ENCODE measurements at places on chromosomes 3 and 15.
A peak's percentile ranks its signal among the peaks of the same experiment; 100 is the strongest.

- no peak for DNase-seq
These were observed 9.7 kb downstream of the TTC23 start for GRCh38 chr15:99239545-99240198.

GRCh38 chr15:100018191-100018590 lies 285.0 kb upstream of the LYSMD4 start:
- no peak for DNase-seq

DNA sequence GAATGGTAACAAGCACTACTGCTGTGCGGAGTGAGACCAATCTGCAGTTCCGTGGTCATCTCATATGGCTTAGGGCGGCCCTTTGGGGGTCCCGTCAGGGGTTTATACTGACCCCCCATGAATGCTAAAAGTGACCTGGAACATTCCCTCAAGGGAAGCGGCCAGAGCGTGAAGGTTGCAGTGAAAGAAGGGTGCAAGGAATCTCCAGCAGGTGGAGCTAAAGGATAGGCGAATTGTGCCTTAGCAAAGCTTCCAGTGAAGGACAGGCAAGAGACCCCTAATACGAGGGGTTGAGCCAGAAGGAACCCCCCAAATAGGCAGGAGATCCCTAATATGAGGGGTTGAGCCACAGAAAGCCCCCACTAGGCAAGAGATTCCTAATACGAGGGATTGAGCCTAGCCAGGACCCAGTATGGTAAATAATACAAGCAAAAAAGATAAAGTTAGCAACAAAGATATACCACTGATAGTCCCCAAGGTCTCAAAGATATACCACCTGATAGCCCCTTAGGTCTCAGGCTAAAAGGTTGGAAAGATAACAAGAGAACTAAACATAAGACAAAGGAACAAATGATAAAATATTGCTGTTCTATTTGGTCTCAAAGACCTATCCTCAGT lies 32.8 kb downstream of the ZNF589 start:
- peak; percentile 68 for DNase-seq

- no peak for DNase-seq
These were observed 72.7 kb downstream of the DTWD1 start for GRCh38 chr15:49693498-49693897.

GRCh38 chr3:12922306-12922705 lies 80.9 kb upstream of the RPL32 start:
- no peak for DNase-seq

GRCh38 chr3:43734685-43735084 lies 43.9 kb downstream of the ABHD5 start:
- no peak for DNase-seq

- no peak for DNase-seq
These were observed 16.0 kb downstream of the NEK10 start for GRCh38 chr3:27353221-27353620.

- DNase-seq = no peak
These were observed 61.6 kb downstream of the IGSF11 start for GRCh38 chr3:118973050-118973449.

GRCh38 chr3:119120480-119120879 lies 25.5 kb upstream of the TEX55 start:
- DNase-seq = no peak

- DNase-seq = no peak
These were observed 1097.8 kb downstream of the NAALADL2 start for GRCh38 chr3:175956964-175957363.

DNA sequence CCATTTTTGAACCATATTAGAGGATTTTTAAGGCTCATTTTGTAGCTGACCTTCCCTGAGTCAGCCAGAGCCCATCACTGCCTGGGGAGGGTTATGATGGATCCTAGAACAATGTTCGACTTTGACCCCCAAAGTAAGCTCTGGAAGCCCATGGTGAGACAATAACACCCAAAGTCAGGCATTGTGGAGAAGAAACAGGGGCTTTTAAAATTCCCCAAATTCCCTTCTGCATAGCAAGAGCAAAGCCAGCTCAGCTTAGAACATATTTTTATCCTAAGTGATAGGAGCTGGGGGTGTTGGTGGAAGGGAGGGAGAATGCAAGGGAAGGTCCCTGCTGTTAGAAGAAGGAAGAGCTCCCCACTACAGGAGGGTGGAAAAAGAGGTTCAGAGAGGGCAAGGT lies 4.0 kb downstream of the ITGA11 start:
- DNase-seq = no peak

DNA sequence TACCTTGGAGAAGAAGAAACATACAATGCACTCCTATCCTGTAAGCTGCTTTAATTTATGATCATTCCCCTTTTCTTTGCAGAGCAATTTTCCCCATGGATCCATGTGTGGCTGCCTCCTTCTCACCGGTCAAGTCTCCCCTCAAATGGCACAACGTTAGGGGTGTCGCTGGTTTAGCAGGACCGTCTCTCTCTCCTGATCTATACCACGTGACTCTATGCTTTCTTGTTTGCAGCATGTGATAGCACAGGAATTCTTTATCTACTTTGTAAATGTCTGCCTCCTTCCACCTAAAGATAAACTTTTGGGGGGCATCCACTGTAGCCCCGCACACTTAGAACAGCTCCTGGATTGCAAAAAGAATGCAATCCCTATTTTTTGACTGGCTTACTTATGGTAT lies 506.0 kb downstream of the MAGI1 start:
- DNase-seq = no peak

DNA sequence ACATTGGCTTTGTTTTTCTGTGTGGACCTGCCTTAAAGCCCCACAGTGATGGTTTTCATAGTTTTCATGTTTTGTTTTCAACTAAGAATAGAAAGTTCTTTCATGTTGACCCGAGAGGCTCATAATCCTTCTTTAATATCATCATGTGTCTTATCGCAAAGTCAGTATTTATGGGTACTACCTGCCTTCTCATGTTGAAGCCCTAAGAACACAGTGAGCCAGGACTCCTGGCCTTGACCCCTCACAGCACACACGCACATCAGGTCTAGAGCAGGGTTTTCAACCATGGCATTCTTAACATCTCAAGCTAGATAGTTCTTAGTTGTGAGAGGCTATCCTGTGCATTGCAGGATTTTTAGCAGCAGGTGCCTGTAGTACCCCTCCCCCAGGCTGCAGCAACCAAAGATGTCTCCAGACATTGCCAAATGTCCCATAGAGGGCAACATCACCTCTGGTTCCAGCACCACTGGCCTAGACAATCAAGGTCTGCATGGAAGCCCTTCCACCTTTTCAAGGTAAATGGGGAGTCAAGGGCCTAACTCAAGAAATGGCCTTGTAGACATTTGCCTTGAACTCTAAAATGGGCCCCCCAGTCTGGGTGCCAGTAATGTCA lies 118.3 kb downstream of the MTHFS start:
- DNase-seq = no peak

- no peak for DNase-seq
These were observed 5.6 kb downstream of the VGLL3 start for GRCh38 chr3:86985181-86985826.

- no peak for DNase-seq
These were observed 59.7 kb downstream of the ADAMTS7 start for GRCh38 chr15:78751602-78751979.

GRCh38 chr3:18143258-18143780 lies 281.8 kb downstream of the SATB1 start:
- no peak for DNase-seq

- no peak for DNase-seq
These were observed 25.2 kb downstream of the ITGB5 start for GRCh38 chr3:124862006-124862405.

All from CD4-positive, alpha-beta T cell treated with Interleukin-2 at 100 ng/mL for 4 hours (primary cell).